ENCODE measurements at places on chromosomes 6 and 20.

DNA sequence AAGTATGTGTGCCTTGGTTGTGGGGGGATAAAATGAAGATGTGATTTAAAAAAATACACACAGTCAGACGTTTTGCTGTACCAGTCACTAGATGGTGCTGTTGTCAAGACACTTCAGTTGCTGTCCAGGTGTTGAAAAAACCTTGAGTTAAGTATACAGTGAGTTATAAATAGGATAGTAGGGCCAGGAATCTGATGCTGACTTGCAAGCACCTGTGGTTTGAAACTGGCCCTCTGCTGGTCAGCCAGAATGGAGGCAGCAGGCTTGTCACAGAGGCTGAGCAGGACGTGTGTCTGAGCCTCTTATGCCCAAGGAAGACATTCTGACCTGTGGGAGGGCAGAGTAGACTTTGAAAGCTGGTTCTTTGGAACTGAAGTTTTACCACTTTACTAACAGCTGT is 27.8 kb downstream of the RNF8 start:
- no peak for DNase-seq

- no peak for DNase-seq
Measured at GRCh38 chr6:21437581-21437980, 156.0 kb upstream of the SOX4 start.

DNA sequence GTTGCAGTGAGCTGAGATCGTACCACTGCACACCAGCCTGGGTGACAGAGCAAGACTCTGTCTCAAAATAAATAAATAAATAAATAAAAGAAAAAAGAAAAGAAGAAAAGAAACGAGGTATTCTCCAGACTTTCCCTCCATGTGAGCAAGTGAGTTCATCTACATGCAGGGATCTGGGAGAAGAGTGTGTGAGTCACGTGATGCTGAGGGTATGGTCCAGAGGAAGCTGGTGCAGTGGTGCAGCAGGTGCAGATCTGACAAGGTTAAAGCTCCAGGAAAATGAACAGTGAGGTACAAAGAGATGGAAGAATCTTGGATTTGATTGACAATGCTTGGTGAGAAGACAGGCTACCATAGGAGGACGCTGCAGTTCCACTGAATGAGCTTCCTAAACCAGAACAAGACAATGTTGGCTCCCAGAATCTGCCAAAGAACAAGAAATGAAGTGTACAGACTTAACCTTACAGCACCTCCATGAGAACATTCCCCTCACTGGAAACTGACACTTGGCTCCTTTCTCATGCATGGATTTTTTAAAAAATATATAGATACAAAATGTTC is 79.5 kb upstream of the BTBD3 start:
- no peak for DNase-seq

- peak; percentile 10 for DNase-seq
Measured at GRCh38 chr6:33613795-33614168, 7.3 kb upstream of the ITPR3 start.

GRCh38 chr6:161631676-161632194 is 357.9 kb upstream of the AGPAT4 start:
- peak; percentile 73 for DNase-seq

DNA sequence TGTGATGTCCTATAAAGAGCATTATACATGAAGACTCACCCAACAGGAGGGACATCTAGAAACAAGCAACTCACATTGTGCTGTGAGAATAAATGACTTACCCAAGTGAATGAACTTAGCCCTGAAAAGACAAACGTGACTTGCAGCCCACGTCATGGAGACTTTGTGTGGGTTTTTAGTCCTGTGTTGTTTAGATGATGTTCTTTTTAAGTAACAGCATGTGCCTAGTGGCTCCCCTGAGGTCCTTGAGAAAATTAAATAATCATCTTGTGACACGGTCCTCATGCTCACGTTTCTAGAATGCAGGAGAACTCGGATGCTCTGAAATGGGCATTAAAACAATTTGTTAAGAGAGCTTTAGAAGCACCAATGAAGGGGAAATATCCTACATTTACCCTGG is 165.1 kb downstream of the SASH1 start:
- no peak for DNase-seq

DNA sequence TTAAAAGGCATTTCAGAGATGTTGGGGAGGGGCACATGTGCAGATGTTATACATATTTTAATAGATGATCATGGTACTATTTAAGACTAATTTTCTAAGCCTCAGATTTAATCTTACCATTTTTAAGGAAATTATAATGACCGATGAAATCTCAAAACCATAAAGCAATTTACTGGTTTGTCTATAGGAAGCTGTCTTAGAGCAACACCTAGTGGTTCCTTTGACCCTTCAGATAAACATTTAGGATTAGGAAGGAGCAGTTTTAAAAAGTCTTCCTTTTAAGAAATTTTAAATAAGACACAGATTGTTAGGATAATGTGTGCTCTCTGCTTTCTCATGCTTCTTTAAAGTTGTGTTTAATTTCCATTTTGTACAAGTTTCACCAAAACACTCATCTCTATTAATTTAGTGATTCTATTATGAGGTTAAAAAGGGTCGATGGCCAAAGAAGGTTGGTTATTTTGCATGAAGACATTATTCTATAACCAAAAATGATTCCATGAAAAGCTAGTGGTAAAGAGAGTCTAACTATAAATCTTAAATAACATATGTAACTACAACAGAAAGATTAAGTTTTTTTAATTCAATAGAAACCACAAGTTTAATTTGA is 376.4 kb downstream of the HACE1 start:
- DNase-seq: no peak

- DNase-seq: no peak
Measured at GRCh38 chr6:10886691-10887502, at the start of gene SYCP2L. Gene SYCP2L (plus strand): TSS chr6:10887052. CDS start chr6:10887127, 75 bp downstream.

DNA sequence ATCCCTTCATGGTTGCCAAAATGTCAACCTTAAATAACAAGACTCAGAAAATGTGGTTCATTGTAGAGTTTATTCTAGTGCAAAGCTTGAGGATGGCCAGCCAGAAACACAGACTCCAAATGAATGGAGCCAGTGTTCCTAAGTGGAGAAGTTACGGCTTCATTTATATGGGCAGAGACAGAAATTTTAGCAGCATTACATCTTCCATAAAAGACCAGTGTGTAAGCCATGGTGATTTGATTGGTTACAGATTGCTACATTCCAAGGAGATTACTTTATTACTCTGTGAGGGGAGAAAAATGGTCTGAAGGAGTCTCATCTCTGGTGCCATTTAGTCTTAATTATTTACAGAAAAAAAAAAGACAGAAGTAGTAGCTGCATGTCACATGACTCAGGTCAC is 97.8 kb downstream of the OTOR start:
- DNase-seq: peak; percentile 26

- DNase-seq: peak; percentile 50
Measured at GRCh38 chr6:8082954-8083858, 19.0 kb upstream of the BLOC1S5 start.

DNA sequence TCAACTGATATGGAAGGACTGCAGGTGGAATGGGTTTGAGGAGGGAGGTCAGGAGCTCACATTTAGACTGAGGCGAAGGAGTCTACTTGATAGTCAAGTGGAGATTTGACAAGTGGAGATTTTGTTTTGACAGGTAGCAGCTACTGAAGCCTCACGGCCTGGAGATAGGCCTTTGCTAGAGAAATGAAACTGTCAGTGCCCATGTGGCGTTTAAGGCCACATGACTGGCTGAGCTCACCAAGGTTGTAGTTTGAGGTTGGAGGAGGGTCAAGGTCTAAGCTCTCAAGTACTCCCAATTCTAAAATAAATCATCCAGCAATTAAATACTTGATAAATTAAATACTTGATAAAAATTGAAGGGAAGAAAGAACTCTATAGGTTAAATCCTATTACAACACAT is 80.1 kb upstream of the C6orf118 start:
- DNase-seq: no peak

DNA sequence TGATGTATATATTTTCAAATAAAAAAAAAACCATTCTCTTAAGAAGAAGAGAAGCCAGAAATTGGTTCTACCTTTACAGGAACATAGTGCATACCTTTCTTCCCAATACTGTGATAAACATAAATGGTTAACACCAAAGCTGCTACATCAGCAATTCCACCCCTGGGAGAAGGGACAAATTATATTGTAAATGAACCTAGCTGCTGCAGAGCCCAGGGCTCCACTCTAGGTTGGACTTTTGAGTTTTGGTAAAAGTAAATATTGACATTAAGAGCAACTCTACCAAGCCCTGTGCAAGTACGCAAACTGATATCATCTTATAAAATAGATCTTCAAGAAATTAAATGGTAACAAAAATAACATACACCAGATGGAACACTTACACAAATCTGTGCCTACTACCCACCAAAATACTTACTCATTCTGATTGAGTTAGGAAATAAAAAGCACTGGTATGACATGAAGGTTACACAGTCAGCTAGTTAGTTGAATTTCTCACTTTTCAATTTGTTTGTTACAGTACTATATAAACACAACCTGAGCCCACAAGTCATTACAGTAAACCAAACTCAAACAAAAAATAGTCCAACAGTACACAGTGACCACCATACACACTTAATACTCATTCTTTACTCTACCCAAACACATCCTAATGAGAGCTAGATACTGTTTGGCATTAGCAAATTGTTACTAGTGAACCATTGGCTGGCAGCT is 223.3 kb upstream of the HEY2 start:
- DNase-seq: no peak

DNA sequence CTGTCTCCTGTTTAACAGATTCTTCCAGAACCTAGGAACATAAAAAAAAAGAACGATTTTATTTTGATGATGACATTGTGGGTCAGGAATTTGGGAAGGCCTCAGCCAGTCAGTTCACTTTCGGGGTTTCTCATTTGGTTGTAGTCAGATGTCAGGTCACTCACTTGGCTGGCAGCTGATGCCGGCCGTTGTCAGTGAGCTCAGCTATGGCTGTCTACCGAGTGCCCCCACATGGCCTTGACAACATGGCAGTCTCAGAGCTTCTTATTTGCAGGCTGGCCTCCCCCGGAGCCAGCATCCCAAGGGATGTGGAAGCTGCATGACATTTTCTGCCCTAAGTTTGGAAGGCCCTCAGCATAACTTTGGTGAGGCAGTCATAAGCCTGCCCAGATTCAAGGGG is 11.5 kb downstream of the RNF217 start:
- no peak for DNase-seq

DNA sequence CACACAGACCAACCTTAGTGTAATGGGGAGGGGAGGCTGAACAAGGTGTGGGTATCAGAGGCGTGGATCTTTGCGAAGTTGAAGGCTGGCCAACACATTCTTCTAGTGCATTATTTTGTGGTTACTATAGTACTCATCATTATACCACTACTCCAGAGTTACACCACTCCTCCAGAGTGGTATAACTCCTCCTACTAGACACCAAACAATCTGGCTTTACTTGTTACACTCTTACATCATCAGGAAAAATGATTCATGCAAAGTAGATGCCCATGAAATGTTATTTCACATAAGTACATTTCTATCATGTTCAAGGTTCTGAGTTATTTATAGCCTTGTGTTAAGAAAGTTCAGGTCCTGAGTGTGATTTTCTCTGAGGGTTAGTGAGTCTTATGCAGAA is 443.1 kb upstream of the OPRM1 start:
- no peak for DNase-seq

- DNase-seq: no peak
Measured at GRCh38 chr6:123844011-123844410, 40.3 kb downstream of the NKAIN2 start.

DNA sequence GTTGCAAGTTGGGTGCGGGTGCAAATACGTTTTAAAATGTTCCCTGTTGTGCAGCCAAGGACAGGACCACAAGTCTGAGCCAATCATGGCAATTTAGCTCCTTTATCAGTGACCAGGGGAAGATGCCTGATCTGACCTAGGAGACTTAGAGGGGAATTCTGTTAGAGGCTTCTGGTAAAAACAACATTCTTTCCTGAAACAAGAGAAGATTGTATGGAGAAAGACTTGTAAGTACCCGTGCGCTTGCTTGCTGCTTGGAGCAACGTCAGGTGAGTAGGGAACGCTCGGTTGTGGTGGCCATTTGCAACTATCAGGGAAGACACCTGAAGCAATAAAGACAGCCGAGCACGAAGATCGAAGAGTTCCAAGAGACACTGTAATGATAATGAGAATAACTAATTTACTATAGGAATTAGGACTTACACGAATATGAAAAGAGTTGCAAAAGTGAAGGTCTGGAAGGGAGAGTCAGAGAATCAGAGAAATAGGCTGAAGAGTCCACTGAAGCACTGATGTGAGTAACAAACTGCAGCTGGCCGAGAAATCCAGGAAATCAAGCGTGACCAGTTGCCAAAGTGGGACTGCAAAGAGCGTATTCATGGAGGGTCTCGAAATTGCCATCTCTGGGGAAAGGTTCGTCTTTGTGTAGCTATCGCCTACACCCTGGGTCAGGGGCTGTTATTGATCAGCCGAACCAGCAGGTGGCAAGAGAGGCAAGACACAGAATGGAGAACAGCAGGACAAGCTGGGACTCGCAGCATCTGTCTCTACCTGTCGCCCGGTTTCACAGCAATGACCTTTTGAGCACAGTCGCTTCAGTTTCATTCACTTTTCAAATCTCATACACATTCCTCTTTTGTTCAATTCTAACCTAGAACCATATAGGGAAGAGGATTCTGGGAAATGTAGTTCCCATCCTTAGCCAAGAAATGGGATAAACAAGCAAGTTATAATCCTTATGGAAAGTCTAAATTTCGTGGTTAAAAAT is 26.1 kb downstream of the LOC128125822 start:
- no peak for DNase-seq

- no peak for DNase-seq
Measured at GRCh38 chr6:1724124-1724523, 114.4 kb downstream of the FOXC1 start.

DNA sequence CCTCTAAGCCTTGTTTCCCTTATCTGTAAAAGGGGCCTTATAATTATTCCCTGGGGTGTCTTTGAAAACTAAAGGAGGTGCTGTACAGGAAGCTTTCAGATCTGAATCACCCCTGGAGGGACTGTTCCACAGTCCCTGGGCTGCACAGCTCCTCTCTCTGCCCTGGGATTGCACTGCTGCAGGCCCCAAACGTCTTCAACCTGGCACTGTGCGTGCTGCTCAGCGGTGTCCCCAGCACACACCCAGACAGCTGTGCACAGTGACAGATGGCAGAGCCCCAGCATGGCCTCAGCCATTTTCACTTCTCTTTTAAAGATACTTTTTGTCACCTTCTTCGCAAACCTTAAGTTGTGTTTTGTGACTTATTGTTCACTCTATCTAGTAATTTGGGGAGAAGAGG is 50.7 kb upstream of the INSM1 start:
- DNase-seq: no peak

GRCh38 chr6:52415917-52416628 is 4.1 kb upstream of the EFHC1 start:
- DNase-seq: no peak

GRCh38 chr6:15137086-15137485 is 108.8 kb upstream of the JARID2 start:
- no peak for DNase-seq

- no peak for DNase-seq
Measured at GRCh38 chr6:30152016-30152673, 8.9 kb downstream of the TRIM10 start.

- DNase-seq: no peak
Measured at GRCh38 chr20:12394786-12395185, 477.1 kb downstream of the BTBD3 start.

- no peak for DNase-seq
Measured at GRCh38 chr6:122719176-122719575, 60.3 kb upstream of the FABP7 start.

All from AG04449 (cell line).